ENCODE measurements at places on chromosomes 3 and 15.

DNA sequence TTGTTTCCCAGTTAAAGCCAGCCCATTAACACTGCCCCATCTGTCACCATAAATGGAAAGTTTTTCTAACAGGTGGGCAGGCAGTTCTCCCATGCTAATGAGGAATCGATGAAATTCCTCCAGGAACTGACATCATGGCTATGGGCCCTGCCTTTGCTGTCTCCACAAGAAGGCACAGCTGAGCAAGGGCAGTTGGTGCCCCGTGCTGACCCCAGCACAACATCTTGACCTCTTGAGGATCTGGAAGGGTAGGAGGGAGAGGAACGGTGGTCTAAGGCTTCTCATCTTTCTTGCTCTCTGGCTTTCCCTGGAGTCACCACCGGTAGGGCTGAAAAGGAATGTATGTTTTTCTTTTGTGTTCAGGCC, 46.7 kb downstream of the CHCHD6 start:
- DNase-seq = no peak

DNA sequence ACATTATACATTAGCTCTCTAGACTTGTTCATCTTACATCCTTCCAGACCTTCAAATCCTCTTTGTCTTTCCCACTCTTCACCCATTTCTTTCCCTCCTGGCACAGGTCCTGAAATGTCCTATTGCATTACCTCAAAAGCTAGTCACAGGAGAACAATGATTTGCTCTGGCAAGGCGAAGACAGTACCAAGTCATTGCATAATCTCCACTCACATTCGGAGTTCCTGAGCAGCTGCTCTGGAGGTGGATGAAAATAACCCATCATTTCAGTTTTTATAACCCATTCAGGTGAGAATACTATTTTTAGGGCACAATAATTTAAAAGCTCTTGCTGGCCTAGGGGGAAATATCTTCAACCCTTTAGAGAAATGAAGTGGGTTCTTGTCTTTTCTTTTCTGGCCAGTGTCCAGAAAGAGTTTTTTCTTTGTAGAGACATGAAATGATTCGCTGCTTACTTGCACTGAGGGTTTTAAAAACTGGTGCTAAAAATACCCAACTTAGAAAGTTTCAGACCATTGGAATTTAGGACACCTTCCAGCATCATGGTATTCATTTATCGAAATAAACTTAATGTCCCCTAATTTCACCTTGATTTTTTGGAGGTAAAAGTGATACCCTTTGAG, 23.4 kb upstream of the DYNC1LI1 start:
- no peak for DNase-seq

- DNase-seq = no peak
Observed at GRCh38 chr3:133676336-133677118, 14.8 kb upstream of the TOPBP1 start.

GRCh38 chr3:13657660-13658435, 108.9 kb downstream of the FBLN2 start:
- no peak for DNase-seq

- DNase-seq = no peak
Observed at GRCh38 chr3:188156056-188156455, 2.1 kb downstream of the LPP start.

- no peak for DNase-seq
Observed at GRCh38 chr15:79299126-79299840, 11.6 kb upstream of the TMED3 start.

DNA sequence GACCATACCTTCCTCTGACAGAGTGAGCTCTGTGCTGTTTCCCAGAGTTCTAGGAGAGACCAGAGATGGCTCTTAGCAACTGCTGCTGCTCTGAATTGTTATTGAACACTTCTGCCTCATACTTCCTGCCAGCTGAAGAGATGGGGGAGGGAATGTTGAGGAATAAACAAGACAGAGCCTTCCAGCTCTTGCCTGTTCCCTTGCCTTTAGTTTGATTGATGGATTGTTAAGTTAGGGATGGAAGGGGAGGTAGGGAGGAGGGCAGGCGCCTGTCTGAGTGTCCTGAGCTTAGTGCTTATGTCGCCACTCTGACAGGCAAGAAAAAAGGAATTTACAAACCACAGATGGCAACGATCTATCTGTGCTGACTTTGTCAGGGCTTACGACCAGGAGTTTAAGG, 42.8 kb downstream of the ZNF609 start:
- no peak for DNase-seq

DNA sequence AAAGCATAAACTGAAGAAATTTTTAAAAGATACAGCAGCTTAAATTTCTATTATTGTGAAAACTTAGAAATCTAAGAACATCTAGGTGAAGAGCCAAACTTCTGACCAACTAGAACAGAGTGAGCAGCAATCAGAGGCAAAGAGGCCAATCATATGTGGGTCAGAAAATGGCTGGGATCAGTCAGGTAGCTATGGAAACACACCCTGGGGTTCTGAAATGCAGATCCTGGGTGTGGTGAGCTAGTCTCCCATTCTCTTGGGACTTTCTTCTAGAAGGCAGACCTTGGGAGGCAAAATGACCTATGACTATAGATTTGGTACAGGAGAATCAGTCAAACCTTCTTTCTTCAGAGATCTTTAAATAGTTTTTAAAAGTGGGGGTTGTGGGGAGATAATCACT, 385.8 kb downstream of the TBC1D5 start:
- no peak for DNase-seq

- DNase-seq = no peak
Observed at GRCh38 chr3:63960048-63960711, 48.0 kb upstream of the SCAANT1 start.

DNA sequence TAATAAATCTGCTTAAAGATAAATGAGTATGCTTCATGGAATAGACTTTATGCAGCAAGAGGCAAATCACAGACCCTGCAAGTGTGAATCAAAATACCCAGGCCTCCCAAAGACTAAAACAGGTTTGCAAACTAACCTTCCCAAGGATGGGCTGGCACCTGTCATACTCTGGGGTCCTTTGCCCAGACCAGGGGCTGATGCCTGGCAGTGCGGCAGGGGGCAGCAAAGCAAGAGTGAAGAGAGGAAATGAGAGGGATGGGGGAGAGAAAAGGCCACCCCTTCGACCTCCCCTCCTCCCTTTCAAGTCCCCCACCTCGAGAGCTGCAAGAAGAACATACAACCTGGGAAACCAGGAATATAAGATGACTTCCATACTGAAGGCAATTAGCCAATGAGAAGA, 31.8 kb downstream of the XXYLT1 start:
- no peak for DNase-seq

GRCh38 chr3:13535905-13536304, 13.0 kb upstream of the FBLN2 start:
- DNase-seq = no peak

DNA sequence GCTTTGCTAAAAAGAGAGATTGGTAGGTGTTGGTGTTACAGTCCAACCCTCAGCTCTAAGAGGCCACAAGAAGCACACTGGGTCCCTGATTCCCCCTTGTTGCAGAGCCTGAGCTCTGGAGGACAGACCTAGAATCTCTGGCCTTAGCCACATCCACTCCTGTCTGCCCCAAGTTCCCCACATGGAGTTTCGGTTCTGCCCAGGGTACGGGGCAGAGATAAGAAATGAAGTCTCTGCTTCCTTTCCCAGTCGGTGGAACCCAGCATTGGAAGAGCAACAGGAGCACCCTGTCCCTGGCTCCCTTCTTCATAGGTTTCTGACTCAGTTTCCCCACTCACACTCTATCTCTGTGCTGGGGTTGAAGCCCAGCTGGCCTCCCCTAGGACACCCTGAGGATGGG, 13.2 kb downstream of the PRR23E start:
- no peak for DNase-seq

GRCh38 chr15:26148156-26148860, 285.2 kb upstream of the ATP10A start:
- DNase-seq = no peak

GRCh38 chr15:58462547-58462946, 30.8 kb downstream of the LIPC start:
- DNase-seq = no peak

- no peak for DNase-seq
Observed at GRCh38 chr15:46222826-46223225, 588.0 kb downstream of the SQOR start.

DNA sequence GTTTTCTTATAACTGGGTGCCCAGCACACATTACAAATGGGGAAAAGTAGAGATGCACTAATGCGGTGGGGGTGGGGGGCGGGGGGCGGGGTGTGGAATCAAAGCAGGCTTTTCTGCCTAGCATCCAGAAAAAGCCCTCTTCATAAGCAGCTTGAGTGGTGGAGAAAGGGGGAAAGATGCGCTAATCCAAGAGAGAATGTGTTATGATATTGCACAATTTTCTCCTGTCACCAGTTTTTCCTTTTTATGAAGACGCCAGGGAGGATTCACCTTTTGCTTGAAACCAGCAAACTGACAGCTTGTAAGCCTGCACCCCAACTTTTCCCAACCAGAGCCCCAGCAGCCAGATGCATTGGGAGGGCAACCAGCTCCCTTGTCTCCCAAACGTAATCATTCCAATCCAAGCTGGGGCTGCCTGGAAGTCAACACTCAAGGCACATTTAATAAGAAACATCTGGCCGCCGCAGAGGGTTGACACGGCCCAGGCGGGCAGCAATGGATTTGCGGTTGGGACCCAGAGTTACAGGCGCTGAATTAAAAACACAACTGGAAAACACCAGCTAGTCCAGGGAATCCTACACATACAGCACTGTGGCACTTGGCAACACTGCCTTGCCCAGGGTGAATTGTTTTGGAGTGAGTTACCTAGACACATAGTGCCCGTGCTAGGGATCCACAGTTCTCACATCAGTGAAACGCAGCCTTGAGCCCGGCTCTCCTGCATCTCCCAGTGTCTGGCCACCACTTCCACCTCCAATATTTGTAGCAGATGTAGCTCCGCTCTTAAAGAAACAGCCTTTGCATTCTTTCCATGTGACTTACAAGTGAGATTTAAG, 218.5 kb upstream of the PRICKLE2 start:
- no peak for DNase-seq

DNA sequence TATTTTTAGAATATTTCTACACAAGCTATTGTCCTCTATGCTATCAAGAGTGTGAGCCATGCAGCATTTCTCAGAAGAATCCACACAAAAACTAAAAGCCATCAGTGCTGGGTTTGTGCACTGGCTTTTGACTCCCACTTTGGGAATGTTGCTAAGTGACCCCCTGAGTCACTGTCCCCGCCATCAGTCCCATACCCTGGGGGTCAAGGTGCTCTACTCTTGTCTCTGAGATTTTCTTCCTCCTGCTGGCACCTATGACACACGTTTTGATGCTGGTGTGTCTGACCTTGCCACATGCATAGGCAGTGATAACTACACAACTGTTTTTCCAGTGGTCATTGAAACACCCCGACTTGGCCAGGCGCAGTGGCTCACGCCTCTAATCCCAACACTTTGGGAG, 19.8 kb downstream of the CMTM7 start:
- no peak for DNase-seq

GRCh38 chr3:61537366-61537765, 24.0 kb upstream of the PTPRG start:
- no peak for DNase-seq

- no peak for DNase-seq
Observed at GRCh38 chr3:193574488-193575070, 18.4 kb upstream of the OPA1 start.

DNA sequence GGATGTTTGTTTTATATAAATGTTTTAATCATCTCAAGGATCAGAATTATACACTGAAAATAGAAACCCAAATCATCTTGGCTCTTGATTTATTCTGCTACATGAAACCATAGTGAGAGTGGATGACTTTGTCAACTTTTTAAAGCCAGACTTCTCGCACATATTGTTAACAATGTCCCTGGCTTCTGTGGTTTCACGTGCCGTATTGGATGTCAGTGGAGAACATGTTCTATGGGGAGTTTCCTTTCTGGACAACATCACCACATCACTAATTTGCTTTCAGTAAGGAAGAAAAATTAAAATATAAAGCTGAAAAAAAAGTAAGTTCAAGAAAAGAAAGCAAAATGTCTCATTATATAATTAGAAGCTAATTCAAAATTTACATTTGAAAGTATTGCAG, 297.1 kb upstream of the MME start:
- DNase-seq = no peak

DNA sequence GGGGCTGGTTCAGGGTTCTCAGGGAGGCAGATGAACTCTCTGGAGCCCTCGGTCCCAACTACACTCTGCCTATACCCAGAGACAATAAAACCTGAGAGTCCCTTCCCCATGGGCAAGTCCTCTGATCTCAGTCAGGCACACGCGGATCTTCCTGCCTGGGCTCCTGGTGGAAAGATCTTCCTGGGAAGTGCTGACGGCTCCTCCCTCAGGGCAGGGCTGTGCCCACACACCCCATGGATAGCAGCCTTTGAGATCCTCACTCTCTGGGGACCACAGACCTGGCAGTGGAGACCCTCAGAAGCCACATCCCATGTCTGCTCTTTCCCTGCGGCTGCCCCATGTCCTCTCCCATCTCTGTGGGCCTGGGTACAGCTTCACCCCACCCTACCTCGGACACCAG, 10.4 kb downstream of the SH2D7 start:
- no peak for DNase-seq

- no peak for DNase-seq
Observed at GRCh38 chr3:23333633-23334032, 130.5 kb downstream of the UBE2E2 start.

DNA sequence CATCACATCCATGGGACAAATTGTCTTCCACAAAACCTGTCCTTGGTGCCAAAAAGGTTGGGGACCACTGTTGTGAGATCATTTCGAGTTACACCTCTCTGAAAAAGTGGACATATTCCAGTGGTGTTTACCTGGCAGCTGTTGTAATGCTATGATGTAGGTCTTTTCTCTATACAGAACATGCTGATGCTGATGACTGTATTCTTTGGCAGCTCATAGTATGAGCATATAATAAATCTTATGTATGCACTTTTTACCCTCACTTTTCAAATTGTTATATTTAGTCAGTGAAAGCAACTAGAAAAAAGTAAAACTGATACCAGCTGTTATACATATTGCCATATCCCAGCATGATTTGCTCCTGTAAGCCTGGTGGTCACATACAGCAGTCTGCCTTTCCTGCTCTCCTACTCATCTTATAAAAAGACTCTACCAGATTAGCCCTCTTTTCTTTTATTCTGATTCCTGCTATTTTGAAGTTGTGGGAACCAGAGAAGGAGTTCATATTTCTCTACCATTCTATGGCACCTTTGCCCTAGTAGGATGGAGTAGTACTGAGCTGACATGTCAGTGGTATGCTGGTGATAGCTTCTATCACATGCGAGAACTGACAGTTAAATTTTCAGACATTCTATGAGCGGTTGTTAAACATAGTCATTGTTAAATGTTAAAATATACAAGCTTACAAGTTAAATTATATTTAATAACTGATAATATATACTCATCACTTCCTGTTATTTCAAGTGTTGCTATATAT, 128.7 kb downstream of the FNDC3B start:
- no peak for DNase-seq

DNA sequence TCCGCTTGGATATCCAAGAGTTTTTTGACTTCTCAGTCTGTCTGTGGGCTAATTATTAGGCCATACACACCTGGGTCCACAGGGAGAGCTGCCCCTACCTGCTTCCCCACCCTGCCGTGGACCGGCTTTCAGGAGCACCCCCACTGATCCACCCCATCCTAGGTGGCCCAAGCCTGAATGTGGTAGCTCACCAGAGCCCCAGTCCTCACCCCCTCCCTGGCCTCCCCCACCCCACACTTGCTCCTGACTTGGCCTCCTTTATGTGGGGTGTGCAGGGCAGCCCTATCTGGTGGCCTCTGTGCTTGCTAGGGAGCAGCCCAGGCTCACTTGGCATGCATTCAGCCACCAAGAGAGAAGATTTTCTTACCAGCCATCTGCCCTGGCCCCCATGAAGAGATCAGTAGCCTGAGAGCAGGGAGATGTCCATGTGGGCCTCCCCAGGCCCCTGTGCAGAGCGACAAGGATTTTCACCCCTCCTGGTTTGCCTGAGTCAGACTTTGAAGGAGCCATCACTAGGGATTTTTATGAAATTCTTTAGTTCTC, 11.2 kb downstream of the LRRK1 start:
- no peak for DNase-seq

- no peak for DNase-seq
Observed at GRCh38 chr3:111728566-111728935, 130.5 kb upstream of the PHLDB2 start.

Measured in NCI-H1092 (cell line).